Kidney (tissue), 22 donors: ENCODE measurements at places on chromosomes 6 and 20. TPM values are rescaled to one million over a fixed set of nuclear protein-coding genes. Genes with fewer than 3 reads are reported as not detected.

GRCh38 chr6:15276036-15276985 is 30.4 kb downstream of the JARID2 start:
- no peak for DNase-seq

DNA sequence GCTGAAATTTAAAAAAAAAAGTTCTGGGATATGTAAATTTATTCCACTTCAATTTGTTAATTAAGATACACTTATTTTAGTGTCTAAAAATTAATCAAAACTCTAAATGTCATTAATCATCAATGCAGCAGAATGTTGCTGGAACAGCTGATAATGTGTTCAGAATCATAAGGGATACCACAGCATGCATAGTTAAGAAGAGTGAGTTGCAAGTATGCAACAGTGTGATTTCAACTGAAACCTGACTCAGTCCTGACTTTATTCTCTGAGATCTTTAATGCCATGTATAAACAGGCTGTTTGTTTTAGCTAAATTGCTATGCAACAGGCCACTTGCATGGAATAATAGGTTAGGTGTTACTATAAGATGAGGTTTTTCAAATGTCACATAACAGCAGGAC is 1.4 kb downstream of the GRIK2 start:
- no peak for DNase-seq

- DNase-seq: no peak
Observed at GRCh38 chr6:43297644-43298564, at the start of gene SLC22A7. SLC22A7 (plus strand) TSS chr6:43298260; CDS start chr6:43298359, 99 bp downstream.

DNA sequence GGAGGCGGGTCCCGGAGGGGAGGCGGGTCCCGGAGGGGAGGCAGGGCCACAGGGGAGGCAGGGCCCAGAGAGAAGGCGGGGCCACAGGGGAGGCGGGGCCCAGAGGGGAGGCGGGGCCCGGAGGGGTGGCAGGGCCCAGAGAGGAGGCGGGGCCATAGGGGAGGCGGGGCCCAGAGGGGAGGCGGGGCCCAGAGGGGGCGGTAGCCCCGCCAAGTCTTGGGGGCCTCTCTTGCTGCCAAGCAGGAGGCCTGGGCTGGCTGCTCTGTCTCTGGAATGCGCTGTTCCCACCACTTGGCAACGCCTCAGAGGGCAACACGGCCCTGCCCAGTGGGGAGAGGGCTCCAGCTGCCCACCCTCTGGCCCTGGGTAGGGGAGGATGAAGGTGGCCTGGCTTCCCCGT is 80.5 kb downstream of the YTHDF1 start:
- DNase-seq: no peak

DNA sequence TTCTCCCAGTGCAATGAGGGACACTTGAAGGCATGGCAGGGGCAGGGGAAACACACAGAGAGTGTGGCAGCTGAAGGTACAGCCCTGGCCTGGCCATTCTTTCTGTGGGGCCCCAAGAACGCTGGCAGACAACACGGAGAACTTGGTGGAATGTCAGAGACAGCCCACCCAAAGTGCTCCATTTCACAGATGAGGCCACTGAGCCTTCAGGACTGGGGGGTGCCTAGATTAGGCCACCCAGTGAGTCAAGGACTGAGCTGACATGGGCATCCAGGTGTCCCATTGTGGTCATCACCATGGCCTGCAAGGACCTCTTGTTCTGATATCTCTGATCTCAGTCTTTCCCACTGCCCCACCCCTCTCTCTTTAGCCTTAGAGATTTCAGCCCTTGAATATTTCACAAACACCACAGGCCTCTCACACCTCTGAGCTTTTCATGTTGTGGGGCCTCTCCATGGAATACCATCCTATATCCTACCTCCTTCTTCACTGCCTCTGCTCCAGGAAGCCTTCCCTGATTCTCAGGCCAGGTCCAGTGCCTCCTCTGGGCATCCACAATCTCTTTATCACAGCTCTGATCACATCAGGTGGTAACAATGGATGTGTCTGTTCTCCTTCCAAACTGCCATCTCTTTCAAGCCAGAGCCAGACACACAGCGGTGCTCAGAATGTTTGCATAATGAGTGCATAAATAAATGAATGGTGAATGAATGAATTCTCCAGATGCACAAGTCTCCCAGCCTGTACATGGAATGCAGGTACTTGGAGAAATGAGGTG is 2.0 kb upstream of the RSPO4 start:
- no peak for DNase-seq

DNA sequence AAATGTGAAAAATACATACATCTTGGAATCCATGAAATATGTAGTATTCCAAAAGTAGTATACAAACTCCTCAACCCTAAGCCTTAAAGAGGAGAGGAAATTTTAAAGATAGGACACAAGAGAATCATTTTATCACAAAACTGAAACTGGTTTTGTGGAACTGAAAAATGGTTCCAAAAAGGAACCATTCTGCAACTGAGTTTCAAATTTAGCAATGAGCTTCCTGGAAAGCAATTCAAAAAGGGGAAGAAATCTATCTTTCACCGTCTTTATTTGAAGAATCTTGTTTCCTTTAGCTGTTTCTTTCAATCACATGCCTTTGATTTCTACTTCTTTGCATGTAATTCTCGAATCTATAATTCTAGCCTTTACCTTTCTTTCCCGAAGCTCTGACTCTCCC is 32.2 kb upstream of the LAMP5 start:
- DNase-seq: no peak

- no peak for DNase-seq
Observed at GRCh38 chr20:16243470-16243869, 329.8 kb downstream of the KIF16B start.

DNA sequence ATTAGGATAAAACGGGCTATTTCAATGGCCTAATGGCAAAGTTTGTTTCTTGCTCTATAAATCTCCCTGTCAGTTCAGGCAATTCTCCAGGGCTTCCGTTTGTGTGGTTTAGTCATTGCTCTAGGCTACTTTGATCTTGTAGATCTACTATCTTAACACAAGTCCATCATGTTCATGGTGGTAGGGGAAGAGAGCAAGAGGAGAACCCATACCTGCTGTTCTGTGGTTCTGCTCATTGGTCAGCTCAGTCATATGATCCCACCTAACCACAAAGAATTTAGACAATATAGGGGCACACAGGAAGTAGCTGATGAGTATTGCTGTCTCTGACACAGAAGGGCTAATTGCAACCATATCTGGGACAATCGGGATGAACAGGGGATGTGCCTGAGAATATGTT is 4.9 kb upstream of the DEK start:
- DNase-seq: no peak

GRCh38 chr6:11762794-11763459 is 15.7 kb downstream of the ADTRP start:
- no peak for DNase-seq

GRCh38 chr20:20524756-20525155 is 156.9 kb downstream of the INSM1 start:
- no peak for DNase-seq

- DNase-seq: peak; percentile 60
Observed at GRCh38 chr20:57397693-57398108, 6.5 kb downstream of the RBM38 start.

DNA sequence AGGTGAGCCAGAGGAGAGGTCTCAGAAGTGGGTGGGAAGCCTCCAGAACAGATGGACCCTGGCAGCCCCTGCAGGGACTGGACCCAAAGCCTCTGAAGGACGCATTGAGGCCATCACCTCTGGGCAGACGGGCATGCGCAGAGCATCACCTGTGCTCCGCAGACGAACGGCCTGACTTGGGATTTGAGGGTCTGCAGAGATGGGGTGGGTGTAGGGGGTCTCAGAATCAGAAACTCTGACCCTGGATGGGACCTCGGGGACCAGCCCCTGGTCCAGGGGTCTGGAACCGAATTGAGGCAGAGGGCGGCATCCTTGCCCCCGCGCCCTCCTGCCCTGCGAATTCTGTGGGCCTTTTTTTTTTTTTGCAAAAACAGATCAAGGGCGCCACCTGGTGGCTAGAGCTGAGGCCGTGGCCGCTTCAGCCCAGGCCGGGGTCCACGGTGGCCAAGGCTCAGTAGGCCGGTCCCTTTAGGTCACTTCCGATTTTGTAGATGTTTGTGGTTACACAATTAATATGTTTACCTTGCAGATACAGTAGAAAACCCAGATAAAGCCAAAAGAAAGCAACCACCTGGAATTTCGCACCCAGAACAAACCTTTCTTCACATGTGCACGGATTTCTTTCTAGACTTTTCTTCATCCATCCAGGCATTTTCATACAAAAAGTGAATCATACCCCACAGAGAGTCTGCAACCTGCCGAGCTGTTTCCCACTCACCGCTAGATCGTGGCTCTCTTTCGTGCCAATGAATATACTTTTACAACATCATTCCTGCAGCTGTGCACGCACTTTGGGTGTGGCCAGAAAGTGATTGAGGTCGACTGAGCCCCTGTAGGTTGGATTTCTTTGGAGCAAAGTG is 25.9 kb downstream of the ZBP1 start:
- peak; percentile 72 for DNase-seq

DNA sequence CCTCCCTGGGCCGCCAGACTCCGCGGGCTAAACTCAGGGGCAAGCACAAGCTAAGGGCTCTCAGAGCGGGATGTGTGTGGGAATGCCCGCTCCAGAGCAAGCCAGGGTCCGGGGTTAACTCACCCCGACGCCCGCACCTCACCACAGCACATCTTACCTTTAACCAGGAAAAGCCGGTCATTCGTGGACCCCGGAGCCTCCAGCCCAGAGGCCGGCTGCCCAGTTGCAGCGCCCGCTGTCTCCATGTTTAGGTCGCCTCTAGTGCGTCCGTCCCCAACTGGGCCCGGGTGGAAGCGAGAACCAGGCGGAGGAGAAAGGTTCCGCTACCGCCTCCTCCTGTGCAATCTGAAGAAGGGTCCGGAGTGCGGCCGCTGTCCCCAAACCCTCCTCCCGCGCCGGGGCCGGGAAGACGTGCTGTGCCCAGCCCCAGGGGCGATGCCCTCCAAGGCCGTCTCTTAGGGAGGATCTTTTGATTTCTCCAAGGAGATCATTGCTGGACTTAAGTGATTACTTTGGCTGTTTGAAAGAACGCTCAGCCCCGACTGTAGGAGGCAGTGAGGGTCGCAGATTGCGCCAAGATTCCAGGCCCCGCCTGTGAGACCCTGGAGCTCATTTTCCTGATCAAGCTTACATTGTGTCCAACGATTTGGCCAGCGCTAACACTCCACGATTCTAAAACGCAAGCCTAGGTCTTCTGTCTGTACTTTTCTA is at the start of gene TMEM242:
Gene TMEM242 (minus strand): TSS at position 265 of the 711 bp plus-strand sequence. CDS start 20 bp downstream, at position 245.
- peak; percentile 96 for DNase-seq

- no peak for DNase-seq
Observed at GRCh38 chr20:54598352-54598751, 123.0 kb downstream of the DOK5 start.

DNA sequence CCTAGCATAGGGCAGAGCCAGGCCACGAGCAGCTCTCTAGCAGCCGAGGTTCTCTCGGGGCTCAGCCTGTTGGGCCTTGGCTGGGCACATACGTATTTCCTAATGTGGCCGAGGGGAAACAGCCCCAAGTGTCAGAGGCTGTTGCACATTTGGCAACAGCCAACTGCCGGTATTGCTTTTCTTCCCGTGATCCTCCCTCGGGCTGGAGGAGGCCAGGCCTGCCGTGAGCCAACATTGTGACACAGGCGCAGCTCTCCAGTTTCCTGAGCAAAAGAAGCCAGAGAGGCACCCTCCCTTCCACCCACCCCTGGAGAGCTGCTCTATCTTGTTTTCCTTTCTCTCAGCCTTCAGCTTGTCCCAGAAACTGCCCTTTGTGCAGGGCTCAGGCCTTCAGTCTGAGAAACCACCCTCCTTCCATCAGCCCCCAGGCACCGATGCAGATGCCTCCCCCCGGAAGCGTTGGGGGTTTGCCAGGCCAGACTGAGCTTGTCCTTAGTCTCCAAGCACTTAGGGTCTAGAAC is 5.1 kb upstream of the BPI start:
- DNase-seq: peak; percentile 92

- no peak for DNase-seq
Observed at GRCh38 chr20:1637755-1638154, 17.9 kb upstream of the SIRPB1 start.

- no peak for DNase-seq
Observed at GRCh38 chr6:13338038-13338437, 9.7 kb upstream of the TBC1D7 start.

DNA sequence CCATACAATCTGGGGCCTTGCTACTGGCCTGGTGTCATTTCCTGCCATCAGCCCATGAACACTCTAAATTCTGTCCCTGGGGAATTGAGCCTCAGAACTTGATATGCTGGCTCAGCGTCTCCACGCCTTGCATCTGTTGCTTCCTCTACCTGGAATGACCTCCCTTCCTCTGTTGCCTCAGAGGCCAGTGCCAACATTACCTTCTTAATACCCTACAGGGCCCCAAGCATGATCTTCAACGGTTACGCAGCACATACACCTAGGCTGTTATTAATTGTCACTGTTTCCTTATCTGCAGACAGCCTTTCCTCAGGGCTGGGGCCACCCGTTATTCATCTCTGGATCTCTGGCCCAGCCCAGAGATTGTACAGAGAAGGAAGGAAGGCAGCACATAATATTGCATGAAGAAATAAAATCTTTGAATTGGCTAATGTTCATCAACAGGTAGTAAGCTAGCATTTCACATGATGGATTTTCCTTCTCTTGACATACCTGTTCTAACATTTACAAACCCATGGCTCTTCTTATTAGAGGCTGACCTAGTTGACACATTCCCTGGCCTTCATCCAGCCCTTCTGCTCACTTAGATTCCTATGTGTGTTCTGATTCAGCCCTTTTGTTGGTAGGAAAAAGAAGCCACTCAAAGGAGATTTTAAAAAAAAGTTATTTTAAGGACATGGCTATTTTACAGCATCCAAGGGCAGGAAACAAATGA is 8.4 kb upstream of the RNF182 start:
- no peak for DNase-seq

- no peak for DNase-seq
Observed at GRCh38 chr20:48292806-48293205, 507.5 kb upstream of the SULF2 start.

DNA sequence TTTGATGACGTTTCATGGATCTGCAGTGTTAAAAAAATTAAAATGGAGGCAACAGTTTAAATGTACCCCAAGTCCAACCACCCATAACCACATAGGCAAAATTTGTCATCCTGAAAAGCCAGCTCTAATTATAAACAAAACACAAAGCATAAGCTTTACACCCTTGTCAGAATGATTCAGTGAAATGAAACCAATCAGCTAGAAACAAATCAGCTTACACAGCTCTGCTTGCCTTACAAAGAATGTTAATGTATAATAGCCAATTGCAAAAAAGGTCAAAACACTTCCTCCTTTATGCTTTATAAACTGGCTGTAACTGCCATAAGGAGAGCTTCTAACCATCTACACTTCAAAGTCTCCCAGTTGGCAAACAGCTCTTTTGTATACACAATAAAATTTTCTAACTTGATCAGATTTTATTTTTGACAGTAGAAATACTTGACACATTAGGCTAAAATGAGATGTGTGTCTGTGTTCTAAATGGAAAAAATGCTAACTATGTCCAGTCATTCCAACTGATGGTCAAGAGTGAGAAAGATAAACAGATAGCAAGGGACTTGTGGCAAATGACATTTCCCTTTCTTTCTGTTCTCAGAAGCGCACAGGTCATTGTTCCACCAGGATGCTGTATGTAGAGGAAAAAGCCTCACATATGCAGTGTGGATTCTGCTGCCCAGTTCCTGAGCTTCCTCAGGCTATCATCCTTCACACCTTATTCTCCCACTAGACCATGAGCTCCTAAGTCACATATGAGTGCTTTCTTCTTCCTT is 344.3 kb upstream of the ID4 start:
- peak; percentile 75 for DNase-seq

GRCh38 chr20:62676976-62677375 is 31.7 kb upstream of the NTSR1 start:
- no peak for DNase-seq

The HLA-DRB5 gene
- 2.8 TPM for total RNA-seq

The HLA-G gene
- 0.35 TPM for total RNA-seq

The GHRH gene
- not detected for total RNA-seq

The TFEB gene
- total RNA-seq: 50.7 TPM

The IL17A gene
- not detected for total RNA-seq

The PRPF6 gene
- total RNA-seq: 73.3 TPM

The RGS19 gene
- total RNA-seq: 20.2 TPM

The UBE2C gene
- 2.4 TPM for total RNA-seq

The HTR1B gene
- total RNA-seq: 1.9 TPM

The NKX2-4 gene
- not detected for total RNA-seq
